Osteocyte (in vitro differentiated cells): ENCODE measurements at places on chromosomes 4 and X. TPM values are rescaled to one million over a fixed set of nuclear protein-coding genes. Genes with fewer than 3 reads are reported as not detected.

CD38 gene
- total RNA-seq = 0.08 TPM in 1 of 2 replicates, not detected in the other

- no peak for DNase-seq
Observed at GRCh38 chr4:152530600-152530999, 5.3 kb downstream of the FBXW7 start.

DNA sequence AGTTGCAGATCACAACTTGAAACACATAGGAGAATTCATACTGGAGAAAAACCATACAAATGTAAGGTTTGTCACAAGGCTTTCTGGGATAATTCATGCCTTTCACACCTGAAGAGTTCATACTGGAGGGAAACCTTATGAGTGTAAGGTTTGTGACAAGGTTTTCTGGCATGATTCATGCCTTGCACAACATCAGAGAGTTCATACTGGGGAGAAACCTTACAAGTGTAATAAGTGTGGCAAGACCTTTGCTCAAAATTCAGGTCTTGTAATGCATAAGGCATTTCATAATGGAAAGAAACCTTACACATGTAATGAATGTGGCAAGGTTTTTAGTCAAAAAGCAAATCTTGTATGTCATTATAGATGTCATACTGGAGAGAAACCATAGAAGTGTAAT is 58.8 kb upstream of the ENPEP start:
- DNase-seq = no peak

- no peak for DNase-seq
Observed at GRCh38 chr4:174259580-174259979, 23.9 kb downstream of the FBXO8 start.

DNA sequence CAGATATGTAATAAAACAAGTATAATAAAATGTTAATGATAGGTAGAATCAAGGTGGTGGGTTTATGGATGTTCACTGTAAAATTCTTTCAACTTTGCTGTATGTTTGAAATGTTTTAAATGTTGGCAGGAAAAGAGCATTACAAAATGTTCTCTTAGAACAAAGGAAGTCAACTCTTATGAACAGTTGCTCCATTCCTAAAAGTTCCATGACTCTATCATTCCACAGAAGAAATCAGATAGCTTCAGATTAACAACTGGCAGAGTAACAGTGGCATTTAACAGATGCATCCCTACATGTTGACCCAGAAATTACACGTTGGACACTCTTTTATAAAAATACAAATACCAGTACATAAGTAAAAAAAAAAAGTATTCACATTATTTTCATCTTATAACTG is 2023.7 kb downstream of the ARAP2 start:
- DNase-seq = no peak

ZNF674 gene
- 6.1 and 8.8 TPM in 2 replicates for total RNA-seq

DNA sequence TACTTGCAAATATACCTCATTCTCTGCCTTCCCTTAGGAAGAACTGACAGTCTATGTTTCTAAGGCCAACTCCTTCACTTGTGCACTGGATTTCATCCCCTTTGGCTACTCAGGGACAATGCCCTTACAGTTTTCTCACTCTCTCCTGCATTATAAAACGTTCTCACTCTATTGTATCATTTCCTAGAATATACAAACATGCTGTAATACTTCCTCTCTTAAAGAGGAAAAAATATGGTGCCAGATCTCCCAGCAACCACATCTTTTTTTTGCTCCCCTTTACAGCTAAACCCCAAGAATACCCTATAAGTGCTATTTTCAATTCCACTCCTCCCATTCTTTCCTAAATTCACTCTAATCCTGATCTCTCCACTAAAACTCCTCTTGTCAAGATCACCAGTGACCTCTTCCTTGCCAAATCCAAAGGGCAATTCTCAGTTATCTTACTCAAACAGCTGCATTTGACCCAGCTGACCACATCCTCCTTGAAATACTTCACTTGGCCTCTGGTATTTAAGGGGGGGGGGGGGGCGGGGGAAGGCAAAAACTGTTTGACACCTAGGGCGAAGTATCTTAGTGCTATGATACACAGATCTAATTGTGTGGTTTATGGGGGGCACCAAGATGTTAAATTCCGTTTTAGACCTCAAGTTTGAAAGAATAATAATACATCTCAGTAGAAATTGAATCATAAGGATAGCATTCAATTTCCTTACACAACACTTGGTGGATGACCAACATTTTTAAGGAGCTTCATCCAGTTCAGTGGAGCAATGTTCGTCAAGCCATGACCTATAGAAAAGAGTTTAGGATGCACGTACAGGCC is 1.6 kb downstream of the RCHY1 start:
- DNase-seq = no peak

DNA sequence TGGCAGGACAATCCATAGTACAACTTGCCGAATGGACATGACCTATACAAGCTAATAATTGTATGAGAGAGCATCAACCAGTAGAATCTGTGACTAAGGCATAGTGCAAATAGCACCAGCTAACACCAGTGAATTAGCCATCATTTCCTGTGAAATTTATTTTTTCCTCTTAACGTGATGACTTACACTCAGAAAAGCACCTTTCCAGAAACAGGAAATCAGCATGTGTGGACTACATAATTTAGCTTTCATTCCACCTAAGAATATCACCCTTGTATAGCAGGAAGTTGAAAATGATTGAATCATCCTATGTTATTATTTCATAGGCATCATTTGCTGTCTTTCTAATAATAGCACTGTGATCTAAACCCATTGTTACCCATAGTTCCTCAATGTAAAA is 1393.4 kb upstream of the PCDH7 start:
- DNase-seq = no peak

- DNase-seq = no peak
Observed at GRCh38 chr4:2862528-2862927, 18.9 kb downstream of the ADD1 start.

ADAM29 gene
- total RNA-seq = not detected in 2 replicates

GRCh38 chr4:70778888-70779422 is 57.2 kb downstream of the RUFY3 start:
- DNase-seq = no peak

- no peak for DNase-seq
Observed at GRCh38 chrX:39903937-39904336, 193.8 kb downstream of the BCOR start.
